ENCODE measurements at places on chromosomes 11 and 22. TPM values are rescaled to one million over a fixed set of nuclear protein-coding genes. Genes with fewer than 3 reads are reported as not detected.

GRCh38 chr22:43262990-43263644 lies 76.2 kb upstream of the TTLL12 start:
- no peak for DNase-seq

GRCh38 chr22:46040471-46041465 lies 63.8 kb upstream of the WNT7B start:
- DNase-seq, result peak; percentile 26

DNA sequence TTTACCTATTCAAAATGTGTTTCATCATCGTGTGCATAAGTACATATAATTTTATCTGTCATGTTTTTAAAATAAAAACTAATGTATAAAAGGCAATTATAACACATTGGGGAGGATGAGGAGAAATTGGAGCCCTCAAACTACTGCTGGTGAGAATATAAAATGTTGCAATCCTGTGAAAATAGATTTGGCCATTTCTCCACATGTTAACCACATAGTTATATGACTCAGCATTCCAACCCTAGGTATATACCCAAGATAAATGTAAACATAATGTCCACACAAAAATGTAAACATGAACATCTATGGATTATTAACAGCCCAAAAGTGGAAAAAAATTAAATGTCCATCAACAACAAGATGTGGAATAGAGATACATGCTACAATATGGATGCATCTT lies 928.0 kb upstream of the FAT3 start:
- DNase-seq, result no peak

DNA sequence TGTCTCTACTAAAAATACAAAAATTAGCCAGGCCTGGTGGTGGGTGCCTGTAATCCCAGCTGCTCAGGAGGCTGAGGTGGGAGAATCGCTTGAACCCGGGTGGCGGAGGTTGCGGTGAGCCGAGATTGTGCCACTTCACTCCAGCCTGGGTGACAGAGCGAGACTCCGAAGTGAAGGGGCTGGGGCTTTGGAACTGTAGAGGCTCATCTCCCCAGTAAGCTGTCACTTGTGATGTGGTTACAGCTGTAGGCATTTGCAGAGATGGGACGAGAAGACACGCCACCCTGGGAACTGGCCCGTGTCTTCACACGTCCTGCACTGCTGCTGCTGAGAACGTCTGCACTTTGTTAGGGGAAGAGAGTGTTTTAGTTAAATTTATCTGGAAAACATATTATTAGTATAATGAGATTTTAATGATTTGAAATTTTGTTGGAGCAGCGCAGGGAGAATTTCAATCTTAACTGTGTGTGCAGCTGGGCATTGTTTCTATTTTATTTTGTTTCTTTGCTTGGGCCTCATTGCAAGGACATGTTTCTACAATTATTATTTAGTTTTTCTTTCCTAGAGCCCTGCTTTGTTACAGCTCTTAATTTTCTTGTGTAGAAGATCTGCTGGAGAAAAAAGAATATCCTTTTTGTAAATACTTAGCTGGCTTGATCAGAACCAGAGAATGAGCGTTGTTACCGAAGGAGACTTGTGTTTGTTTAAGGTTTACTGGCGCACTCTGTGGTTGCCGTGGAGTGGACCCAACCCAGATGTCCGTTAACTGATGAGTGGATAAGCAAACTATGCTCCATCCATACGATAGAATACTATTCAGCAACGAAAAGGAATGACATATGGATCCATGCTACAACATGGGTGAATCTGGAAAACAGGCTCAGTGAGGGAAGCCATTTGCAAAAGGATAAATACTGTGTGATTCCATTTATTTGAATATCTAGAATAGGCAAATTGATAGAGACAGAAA lies 18.4 kb downstream of the PARVB start:
- no peak for DNase-seq

DNA sequence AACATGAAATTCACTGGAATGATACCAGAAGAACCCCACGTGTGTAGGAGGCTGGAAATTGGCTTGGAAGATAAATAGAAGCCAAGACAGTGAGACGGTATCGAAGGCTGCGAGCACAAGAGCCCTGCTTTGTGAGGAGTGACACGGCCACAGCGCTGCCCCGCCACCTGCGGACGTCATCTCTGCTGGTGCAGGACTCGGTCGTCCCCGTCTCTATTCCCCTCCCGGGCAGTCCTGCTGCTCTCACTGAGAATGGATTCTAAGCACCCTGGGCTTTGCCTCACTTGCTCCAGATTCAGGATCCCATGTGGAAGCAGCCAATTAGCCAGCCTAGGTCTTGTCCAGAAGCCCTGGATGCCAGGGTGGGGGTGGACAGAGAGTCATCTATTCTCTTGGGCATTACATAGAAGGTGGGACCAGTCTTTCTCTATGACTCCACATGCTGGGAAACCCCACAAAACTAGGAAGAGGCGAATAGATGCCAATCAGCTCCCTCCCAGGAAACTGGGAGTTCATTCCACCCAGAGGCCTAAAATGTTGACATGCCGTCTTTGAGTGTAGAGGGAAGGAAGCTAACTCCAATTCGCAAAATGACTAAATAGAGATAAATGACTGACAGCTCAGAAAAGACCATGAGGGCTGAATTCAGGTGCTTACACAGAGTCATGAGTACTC lies 25.1 kb downstream of the APOL3 start:
- DNase-seq, result no peak

- no peak for DNase-seq
These were observed 86.1 kb upstream of the TOP3B start for GRCh38 chr22:22068657-22069056.

DNA sequence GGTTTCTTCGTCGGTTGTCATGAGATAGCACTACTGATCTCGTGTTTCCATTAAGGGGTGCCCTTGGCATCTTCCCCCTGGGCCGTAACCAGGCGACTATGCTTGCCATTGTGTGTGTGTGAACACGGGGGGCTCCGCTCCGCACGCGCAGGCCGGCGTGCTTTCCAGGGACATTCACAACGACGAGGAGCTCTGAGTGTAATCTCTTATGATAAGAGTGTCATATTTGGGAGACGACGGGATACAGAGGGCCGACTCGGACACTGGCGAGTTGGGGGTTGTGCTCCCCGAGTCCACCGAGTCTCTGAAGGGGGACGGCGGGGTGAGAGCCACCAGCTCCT lies 170.9 kb upstream of the CTSC start:
- no peak for DNase-seq

RCOR2 gene
- total RNA-seq, result 0.18 TPM

DNA sequence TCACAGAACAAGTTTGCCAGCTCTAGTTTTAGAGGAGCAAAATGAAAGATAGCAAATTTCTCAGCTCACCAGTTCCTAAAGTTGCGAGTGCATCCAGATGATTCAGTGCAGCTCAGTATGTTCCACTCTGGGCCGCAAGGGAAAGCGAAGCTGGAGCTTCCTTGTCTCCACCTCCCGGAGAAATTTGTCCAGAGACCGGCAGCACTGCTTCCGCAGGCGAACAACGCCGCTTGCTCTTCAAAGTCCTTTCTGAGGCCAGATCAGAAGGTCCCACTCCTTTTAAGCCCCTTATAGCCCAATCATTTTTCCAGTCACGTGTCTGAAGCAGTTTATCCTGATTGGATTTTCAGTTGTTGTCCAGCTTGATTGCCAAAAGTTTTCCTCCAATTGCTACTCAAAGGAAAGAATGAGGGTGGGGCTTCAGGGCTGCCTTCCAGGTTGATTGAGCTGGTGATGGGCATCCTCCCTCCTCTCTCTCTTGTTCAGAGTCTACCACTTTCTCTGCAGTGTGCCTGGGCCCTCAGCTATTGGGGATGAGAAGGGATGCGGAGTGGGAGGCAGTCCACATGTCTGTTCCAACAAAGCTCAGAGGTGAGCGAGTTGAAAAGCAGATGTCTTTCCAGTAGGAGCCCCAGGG lies at the start of gene ZNF280A:
Gene ZNF280A, minus strand, starts transcription at position 251 of the 637 bp plus-strand sequence. CDS start 4,640 bp downstream, outside the sequence.
- DNase-seq, result no peak

All from lower lobe of right lung (tissue), 2 donors.